Stimulated activated CD4-positive, alpha-beta T cell treated with anti-CD3 and anti-CD28 coated beads, Interleukin-4, amount 100 ng/mL, for 24 hours (primary cell): ENCODE measurements at places on chromosomes 4 and X.
A peak's percentile ranks its signal among the peaks of the same experiment; 100 is the strongest.

- no peak for DNase-seq
Measured at GRCh38 chr4:53638919-53639318, 47.6 kb upstream of the LNX1 start.

DNA sequence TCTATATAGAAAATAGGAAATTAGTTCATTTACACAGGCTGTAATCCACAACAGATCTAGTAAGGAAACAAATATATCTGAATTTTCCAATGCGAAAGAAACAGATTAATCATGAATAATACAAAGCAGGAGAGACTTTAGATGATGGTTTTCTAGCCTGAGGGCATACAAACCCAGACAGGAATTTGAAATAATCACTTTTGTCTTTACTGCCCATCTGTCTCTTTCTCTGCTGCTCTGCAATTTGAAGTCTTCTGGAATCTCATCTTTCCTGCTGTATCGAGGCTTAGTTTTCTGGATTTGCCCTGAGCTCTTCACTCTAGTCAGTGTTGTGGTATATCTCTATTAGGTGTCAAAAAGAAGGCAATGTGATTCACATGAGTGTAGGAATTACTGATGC, 711.8 kb upstream of the FAM241A start:
- no peak for DNase-seq

GRCh38 chr4:88737307-88737941, 39.8 kb upstream of the NAP1L5 start:
- DNase-seq, result peak; percentile 7

DNA sequence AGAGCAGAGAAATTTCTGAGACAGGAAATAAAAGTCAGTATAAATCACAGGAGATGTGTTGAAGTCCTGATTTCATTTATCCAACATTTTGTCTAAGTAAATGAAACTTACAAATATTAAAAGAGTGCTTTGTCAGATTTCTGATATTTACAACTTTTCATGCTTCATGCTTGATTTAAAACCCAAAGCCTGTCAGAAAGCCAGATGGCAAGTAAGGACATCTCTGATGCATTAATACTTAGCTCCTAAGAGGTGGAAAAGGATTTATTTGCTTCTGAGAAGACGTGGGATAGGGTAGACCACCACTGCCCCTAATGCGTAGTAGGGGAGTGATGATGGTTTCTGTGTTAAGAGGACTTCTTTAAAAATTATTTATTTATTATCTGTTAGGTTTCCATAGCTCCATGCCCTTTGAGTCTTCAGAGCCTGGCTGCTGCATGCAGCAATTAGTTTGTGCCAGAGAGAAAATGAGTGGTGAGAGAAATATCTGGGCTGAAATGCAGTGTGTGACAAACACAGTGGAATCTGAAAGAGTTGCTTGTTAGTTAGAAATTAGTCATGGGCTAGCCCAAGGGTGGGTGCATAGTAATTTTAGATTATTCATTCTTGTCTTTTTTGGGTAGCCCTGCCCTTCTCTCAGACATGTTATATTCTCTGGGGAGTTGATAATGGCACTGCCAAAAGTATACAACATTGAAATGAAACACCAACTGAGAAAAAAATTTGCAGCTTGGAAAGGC, 333.8 kb downstream of the C4orf33 start:
- no peak for DNase-seq

DNA sequence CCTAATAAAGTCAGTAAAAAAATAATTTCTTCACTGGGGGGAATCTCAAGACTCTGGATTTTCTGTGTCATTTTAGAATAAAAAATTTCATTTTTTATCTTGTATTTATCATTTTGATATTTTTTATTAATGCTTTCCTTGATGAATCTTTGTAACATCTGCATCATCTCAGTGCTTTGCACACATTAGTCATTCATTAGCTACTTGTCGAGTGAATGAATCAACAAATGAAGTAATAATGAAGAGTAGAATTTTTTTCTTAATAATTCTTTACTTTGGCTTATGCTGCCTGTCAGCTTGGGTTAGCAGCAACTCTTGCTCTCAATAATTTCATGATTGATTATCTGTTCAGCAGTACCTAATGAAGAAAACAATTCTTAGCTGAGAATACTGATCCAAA, 530.8 kb downstream of the GRXCR1 start:
- DNase-seq, result no peak

GRCh38 chr4:34733185-34733941, 1511.0 kb downstream of the ARAP2 start:
- no peak for DNase-seq

DNA sequence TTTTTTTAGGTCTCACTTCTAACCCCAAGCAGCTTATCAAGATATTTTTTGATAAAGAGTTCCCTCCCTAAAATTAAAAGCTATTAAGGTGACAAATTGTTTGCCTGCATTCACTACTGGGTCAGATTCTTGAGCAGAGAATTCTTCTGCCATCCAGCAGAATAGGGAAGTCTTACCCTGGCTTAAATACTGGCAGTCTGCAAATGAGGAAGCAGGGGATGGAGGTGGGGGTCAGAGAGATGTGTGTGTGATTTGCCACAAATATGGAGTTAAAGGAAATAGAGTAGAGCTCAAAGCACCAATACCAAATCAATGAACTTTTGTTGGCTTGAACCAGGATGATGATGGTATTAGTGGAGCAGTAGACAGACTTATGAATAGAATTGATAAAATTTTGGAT, 122.2 kb downstream of the ANXA5 start:
- DNase-seq, result no peak

DNA sequence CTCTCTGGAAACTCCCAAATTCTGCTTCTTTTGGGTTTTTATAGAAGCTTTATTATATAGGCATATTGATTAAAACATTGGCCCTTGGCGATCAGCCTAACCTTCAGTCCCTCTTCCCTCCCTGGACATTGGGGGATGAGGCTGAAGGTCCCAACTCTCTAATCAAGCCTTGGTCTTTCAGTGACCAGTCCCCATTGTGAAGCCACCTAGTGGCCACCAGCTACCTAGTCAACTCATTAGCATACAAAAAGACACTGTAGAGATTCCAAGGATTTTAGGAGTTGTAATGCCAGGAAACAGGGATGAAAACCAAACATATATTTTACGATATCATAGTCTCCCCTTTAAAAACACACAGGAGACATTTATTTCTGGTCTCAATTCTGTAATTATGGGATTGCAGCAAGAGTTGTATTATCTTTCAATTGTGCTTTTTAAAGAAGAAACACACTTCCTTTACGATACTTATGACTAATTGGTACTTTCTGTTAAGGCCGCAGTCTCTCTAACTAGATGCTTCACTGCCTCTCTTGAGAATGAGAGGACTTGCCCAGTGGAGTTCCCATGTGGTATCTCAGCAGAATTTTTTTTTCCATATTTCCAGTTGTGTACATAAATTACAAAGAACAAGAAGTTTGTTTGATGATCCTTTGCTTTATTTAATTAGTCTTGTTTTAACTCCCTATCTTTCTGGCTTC, 58.2 kb downstream of the WDR17 start:
- DNase-seq, result no peak

- no peak for DNase-seq
Measured at GRCh38 chr4:128525992-128526630, 238.5 kb upstream of the PGRMC2 start.
